ENCODE measurements at places on chromosomes 6 and 20.

- no peak for DNase-seq
These were observed 32.2 kb downstream of the HTR1E start for GRCh38 chr6:86969573-86969972.

GRCh38 chr20:53611449-53611894 lies 17.8 kb upstream of the ZNF217 start:
- DNase-seq: no peak

- no peak for DNase-seq
These were observed 61.7 kb downstream of the UTRN start for GRCh38 chr6:144346719-144347447.

- DNase-seq: no peak
These were observed 535 bp upstream of the CCDC170 start for GRCh38 chr6:151493161-151493803.

DNA sequence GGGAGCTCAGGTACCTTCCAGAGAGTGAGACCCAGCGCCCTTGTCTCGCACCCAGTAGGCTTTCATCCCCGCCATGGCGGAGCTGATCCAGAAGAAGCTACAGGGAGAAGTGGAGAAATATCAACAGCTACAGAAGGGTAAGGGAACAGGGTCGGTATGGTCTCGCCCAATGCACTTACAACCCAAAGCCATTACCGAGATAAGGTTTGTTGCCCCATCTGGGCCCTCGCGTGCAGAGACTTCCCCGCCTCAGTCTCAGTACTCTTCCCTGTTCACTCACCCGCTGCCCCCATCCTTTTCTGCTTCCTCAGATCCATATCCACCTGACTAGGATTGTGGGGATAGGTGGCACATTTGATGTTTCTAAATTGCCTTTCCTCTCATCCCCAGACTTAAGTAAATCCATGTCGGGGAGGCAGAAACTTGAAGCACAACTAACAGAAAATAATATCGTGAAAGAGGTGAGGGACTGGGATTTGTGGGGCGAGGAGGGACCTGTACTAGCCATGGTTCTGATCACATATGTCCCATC lies 449 bp downstream of the PFDN6 start:
- no peak for DNase-seq

DNA sequence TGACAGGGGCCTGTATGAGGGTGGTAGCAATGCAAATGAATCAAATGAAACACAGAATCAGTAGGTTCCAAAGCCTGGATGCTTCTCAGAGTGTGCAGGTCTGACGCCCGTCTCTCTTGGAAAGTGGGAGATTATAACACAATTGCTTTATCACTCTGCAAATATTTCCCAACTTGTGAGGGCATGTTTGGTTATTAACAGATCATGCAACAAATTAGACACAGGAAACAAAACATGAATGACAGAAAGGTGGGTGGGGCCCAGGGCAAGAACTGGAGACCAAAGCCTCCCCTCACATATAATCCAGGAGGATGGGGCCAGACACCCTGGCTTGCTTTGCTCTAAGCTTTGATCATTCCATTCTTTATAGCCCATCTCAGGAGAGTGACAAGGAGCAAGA lies 108.6 kb upstream of the MRPS10 start:
- DNase-seq: no peak

DNA sequence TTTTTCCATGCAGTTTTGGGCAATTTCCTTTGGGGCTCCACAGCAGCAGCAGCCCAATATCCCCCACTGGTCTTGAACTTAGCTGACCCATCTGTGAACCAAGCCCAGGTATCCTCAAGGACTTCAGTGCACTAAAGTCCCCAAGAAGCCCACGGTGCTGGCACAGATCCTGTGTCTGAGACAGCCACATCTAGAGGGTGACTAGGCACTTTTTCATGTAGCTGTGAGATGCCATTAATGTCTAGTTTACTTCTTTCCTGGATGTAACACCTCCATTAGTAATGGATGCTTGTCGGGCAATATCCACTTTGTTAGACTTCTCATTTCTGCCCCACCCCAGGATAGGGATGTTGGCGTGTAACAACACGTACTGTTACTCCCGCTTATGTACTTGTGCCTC lies 176.2 kb upstream of the PROKR2 start:
- DNase-seq: no peak

DNA sequence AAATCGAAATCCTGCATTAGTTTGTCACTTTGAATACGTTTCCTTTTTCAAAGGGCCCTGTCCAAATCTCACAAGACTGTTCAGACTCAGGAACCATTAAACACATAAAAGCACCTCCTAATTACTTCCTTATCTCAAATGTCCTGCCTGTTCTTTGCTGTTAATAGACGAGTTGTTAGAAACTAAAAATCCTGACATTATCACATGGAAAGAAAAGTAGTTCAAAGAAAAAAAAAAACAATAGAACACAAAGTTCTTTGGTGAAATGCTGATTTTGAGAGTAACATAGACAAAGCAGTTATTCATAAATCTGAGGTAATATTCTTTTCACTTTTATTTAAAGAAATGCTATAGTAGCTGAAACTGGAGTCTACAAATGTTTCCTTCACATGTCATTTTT lies 12.1 kb upstream of the TAB2 start:
- no peak for DNase-seq

GRCh38 chr20:52003415-52003814 lies 188.2 kb downstream of the ZFP64 start:
- no peak for DNase-seq

GRCh38 chr20:50821994-50822393 lies 27.1 kb downstream of the BCAS4 start:
- DNase-seq: no peak

DNA sequence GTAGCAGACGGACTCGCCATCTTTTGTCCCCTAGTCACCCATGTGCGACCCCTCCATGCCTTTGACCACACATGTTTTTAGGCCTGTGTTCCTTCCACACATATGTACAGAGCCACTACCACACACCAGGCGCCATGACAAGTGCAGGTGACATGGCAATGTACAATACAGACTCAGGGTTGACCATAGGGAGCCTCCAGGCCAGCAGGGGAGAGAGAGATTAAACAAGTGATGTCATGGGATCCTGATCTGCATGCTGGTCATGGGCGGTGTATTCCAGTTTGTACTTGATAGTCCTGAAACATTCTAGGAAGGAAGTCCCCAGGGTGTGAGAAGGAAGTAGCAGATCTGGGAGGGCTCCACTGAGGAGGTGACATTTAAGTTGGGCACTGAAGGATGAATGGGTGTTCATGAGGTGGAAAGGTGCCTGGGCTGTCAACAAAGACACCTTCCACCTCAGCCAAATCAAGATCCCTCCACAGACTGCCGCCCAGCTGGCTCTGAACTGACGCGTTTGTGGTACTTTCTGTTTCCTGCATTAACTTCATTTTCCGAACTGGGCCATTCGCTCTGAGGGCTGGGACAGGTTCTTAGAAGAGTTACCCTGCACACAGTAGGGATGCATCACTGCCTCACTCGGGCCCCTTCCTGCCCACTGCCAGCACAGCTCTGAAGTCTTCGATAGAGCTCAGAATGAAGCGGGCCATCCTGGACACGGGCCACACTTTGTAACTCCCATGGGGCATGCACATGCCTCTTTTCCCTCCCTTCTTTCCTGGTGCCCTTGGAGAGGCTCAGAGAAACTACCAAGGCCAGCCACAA lies 94.0 kb downstream of the NOL4L start:
- DNase-seq: no peak

Measured in stimulated activated CD4-positive, alpha-beta T cell treated with anti-CD3 and anti-CD28 coated beads, Interleukin-4, amount 100 ng/mL, for 4 hours (primary cell).